Activated CD4-positive, alpha-beta T cell treated with anti-CD3 and anti-CD28 coated beads, Interleukin-2, amount 10 ng/mL, durations not matched to agents 7 days and 5 days (primary cell): ENCODE measurements at places on chromosomes 4 and X. TPM values are rescaled to one million over a fixed set of nuclear protein-coding genes. Genes with fewer than 3 reads are reported as not detected.

Gene SH3RF1
- 0.17 TPM for total RNA-seq

DNA sequence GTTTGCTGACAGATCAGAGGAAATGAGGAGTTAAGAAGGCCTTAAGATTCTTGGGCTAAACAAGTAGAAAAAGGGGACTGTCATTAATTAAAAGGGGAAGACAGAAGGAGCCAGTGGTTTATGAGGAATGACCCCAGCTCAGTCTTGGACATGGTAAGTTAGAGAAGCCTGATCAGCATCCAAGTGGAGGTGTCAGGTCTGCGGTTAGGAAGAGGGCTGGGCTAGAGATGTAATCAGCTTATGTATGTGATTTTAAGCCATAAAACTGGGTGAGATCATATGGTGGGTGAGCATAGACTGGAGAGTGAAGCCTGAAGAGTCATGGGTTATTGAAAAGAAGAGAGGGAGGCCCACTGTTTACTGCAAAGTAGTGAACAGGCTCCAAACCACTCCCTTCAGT is 246.1 kb downstream of the NR3C2 start:
- H3K27me3 ChIP-seq = no peaks in the 10 kb centered on the region
- H3K4me3 ChIP-seq = no peak overlapping the region
- no peak overlapping the region for H3K27ac ChIP-seq
- peaks cover 7% of the 10 kb centered on the region for H3K36me3 ChIP-seq
- DNase-seq = no peak

- no peak overlapping the region for H3K4me3 ChIP-seq
- no peaks in the 10 kb centered on the region for H3K4me1 ChIP-seq
- H3K27ac ChIP-seq = no peak overlapping the region
- no peak for DNase-seq
- no peaks in the 10 kb centered on the region for H3K27me3 ChIP-seq
Observed at GRCh38 chr4:55308071-55308470, 38.0 kb upstream of the SRD5A3 start.

Gene MAOB
- total RNA-seq = not detected

DNA sequence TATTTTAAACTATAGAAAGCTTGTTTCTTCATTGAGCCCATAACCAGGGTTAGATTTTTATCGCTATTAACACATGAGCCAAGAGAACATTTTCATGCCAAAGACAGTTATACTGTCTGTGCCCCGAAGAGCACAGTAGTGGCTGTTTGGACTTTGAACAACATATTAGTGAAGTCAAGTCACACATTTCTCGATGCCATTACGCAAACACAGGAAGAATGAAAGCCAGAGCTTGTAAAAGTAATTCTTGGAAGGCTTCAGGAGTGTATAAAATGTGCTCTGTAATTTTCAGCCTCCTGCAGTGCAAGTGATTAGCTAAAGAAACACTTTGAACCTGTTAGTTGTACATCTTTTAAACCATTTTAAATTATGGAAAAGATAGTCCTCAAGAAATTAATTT is 590.7 kb upstream of the PITX2 start:
- H3K36me3 ChIP-seq = no peaks in the 10 kb centered on the region
- no peaks in the 10 kb centered on the region for H3K27me3 ChIP-seq
- H3K4me1 ChIP-seq = no peaks in the 10 kb centered on the region
- H3K4me3 ChIP-seq = no peak overlapping the region
- no peak for DNase-seq
- H3K27ac ChIP-seq = no peak overlapping the region

DNA sequence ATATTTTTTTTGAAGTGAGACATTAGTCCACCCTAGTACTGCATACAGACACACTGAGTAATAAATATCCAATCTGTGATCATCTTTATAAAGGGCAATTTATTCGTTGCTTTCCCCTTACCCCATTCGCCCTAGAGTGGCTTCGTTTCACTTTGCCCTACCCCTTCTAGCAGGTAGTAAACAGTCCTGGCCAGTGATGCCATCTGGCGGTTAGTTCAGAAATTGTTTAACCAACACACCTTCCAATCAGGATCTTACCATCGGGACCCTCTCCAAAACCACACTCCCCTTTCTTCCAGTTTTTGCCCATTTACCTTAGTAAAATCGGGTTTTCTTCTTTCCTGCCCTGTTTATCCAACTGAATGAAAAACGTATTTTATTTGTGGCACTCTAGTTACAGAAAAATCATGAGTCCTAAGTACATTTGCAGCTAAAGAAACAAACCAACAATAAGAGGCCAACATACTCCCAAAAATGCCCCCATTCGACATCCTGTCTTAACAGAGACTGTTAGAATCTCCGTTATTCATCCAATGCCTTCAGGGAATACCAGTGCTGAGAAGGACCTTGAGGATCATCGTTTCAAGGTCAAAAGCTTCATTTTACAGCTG is 2.2 kb downstream of the PPA2 start:
- peaks cover 39% of the 10 kb centered on the region for H3K4me1 ChIP-seq
- H3K4me3 ChIP-seq = peak overlapping the region; percentile 98
- H3K36me3 ChIP-seq = peaks cover 20% of the 10 kb centered on the region
- DNase-seq = peak; percentile 86
- peaks cover 4% of the 10 kb centered on the region for H3K27me3 ChIP-seq
- no peak overlapping the region for H3K27ac ChIP-seq

Gene F11
- not detected for total RNA-seq
